ENCODE measurements at places on chromosomes 7 and 10.

DNA sequence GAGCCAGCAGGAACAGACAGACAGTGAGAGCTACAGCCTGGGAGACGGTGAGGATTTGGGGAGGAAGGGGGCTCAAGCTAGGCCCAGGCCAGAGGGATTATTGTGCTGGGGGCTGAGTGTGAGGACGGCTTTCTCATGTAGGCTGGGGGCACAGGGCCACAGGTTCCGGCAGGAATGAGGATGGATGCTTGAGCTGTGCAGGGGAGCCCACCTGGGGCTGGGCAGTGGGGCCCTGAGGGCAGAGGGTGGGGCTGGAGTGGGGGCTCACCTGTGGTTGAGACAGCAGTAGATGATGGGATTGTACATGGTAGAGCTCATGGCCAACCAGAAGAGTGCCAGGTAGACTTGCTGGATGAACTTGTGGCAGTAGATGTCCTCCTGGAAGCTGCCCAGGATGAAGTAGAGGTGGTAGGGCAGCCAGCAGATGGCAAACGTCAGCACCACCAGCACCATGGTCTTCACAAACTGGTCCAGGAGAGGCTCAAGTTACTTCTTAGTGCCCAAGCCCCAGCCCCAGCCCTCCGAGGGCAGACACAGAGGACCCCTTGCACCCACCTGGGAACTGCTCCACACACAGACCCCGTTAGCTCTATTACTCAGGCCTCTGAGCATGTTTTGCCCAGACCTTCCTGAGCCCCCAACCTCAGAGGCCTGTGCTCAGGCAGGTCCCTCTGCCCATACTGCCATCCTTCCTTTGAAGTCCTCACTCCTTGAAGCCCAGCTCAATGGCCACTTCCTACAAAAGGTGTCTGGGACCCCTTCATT is 9.7 kb downstream of the TACR2 start:
- no peak for DNase-seq

DNA sequence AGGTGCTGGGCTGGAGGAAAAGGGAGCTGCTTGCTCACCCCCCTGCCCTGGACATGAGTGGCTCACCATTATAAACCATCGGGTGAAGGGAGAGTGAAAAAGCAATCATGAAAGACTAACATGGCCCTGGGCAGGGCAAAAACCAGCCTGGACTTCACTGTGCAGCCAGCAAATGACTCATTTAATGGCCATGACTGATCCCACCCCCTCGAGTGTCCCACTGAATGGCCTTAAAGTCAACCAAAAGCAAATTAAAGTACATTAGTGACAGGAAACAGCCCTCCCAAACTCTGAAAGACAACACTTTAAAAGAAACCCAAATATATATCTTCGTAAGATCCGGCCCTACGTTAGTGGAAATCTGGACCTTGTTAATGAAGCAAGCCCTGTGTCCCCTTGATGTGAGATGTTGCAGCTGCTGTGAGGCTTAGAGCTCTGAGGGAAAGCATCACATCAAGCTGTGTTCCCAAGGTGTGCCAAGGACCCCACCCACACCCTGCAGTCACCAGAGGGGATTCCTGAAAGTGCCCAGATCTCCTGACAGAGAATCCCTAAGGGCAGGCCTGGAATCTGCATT is 31.2 kb downstream of the ADCYAP1R1 start:
- no peak for DNase-seq

DNA sequence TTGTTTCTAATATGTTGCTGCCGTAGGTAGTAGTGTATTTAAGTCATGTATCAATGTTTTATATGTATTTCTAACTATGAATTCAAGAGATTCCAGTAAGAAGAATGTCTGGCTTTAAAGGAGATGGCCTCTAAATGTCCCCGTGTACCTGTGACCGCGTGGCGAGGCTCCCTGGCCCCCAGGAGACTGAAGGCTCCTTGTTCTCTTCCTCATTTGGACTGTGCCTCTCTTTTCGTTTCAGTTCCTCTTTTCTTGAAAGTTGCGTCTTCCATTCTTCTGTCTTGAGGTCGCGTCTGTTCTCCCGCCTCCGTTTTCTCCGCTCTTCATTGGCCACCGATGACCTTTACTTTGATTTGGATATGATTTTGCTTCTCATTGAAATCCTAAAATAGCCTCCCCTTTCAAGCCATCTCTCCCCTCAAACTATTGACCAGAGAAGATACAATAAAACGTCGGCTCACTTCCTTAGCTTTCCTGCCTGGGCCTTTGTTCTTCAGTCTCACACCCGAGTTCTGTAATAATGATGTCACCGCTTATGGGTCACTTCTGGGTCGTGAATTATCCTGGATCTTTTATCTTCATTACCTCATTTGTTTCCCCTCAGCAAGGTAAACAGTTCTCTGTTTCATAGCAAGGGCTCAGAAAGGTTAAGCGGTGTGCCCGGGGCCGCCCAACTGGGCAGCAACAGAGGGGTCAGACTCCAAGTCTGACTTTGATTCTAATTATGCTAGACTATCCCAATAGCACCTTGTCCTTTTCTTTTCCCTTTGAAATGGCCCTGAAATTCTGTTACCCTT is 28.7 kb downstream of the WIPI2 start:
- DNase-seq: no peak

DNA sequence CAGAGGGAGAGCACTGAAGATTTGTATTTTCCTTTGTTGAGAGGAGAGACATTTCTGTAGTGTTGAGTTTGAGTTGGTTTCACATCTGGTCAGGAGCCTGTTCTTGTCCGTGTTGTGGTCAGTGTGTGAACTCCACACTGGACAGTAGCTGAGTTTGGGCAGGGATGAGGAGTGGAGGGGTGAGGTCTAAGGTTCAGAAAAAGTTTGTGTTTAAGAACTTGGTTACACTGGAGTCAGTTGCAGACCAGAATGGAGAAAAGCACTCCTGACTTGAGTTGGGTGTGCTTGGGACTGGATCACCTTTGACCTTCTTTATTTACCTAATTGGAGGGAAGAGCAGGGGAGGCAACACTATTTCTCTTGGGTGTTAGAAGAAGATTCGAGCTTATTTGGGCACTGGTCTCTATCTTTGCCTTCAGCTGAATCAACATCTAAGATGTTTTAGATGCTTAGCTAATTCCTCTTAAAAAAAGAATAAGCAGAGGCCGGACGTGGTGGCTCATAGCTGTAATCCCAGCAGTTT is 8.9 kb downstream of the LRMDA start:
- DNase-seq: no peak

GRCh38 chr10:7797582-7797981 is 9.6 kb downstream of the ATP5F1C start:
- DNase-seq: no peak

Data from LNCaP clone FGC (cell line).